ENCODE measurements at places on chromosomes 16 and 17.

GRCh38 chr16:2529061-2529931, 1.9 kb downstream of the CEMP1 start:
- peak; percentile 43 for DNase-seq

GRCh38 chr17:81867991-81868673, 3.0 kb downstream of the ARHGDIA start:
- DNase-seq, result no peak

DNA sequence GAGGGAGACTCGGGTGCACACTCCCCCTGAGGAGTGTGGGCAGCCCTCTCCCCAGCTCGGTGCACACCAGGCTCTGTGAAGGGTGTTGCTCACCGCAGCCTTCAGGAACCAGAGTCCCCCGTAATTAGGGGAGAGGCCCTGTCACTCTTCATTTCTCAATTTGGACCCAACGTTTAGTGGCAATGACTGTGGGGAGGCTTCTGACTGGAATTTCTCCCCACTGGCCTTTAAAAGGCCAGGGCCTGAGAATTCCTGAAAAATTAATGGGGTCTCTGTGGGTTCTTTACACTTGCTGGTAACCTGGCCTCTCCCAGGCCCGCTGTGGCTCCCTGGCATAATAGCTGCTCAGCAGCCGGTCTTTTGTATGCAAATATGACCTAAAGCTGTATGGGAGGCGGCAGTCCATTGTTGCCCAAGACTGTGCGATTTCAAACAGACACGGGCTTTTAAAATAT, 209.7 kb downstream of the MSI2 start:
- no peak for DNase-seq

GRCh38 chr17:512926-513325, 160.3 kb upstream of the RPH3AL start:
- DNase-seq, result no peak

DNA sequence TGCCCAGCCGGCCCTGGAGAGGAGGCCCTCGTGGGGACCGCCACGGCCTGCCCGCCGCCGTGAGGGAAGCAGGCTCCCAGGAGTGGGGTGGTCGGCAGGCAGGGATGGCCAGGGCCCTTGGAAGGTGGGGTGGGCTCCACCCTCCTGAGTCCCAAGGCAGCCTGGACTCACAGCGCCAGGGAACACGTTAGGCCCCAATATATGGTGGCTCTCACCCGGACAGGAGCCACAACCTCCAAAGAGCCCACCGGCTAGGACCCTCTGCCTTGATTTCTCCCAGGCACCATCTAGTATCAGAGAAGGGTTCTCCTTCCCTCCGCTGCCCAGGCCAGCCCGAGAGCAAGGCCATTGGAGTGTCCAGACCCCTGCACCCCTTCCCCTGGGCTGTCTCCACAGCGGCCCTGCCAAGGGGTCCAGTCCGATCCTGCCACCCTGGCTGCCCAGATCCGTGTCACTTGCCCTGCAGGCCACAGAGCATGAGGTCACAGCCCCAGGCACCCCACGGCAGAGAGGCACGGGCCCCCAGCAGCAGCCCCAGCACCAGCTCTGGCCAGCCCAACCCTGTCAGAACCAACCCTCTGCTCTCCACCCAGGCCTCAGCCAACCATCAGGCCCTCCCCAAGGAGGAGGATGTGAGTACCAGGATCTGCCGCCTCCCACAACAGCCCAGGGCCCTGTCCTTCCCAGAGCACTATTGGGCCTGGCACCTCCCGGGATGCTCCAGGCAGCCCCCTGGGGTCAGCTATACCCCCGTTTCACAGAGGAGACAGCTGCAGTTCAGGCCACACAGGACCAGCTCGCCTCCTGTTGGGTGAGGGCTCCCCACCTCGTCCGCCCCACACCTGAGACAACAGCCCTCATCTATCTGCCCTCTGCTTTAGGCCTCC, 1.1 kb upstream of the AXIN1 start:
- no peak for DNase-seq

DNA sequence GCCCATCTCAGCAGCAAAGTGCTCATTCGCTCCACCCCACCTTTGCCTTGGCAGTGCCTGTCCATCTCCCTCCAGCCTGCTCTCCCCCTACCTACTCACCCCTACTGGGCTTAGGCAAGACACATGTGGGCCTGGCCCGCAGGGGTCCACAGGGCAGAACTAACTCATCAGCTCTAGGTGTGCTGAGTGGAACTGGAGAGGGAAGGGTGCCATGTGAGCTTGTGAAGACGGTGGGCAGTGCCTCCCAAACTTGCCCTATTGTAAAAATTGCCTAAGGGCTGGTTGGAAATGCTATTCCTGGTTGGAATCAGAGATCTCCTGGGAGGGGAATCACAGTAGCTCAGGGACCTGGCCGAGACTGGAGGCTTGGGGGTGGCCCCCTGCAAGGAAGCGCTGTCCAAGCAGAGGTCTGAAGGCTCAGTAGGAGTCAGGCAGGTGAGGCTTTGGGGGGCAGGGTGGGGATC, 29.1 kb upstream of the TNS4 start:
- DNase-seq, result no peak

DNA sequence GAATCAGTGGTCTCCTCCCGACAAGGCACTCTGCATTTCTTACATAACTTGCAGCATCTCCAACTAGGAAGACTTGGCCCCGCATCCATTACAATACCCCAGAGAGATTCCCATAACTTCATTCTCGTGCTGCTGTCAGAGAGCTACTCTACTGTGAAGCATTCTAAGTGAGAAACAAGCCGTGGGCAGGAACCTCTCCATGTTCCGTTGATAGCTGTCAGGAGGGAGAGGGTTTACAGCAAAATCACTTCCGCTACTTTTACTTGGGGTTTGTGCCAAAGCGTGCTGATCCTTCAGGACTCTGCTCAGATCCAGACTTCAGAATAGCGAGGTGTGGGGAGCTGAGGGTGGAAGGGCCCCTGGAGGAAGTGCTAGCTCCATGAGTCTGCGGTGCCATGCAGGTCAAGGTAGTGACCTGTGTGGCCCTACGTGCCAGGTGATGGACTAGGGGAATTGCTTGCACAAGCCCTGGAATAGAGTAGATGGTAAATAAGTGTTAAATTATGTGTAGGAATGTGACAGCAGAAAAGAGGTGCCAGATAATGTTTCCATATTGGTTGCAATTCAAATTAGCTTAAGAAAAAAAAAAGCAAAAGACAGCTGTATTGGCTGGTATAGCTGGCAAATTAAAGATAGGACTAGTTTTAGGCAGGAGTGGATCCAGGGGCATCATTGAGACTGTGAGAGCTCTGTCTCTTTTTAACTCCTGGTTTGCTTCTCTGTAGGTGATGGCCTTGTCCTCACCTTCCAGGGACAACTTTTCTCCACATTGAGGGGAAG, 358.5 kb upstream of the ERCC4 start:
- no peak for DNase-seq

- peak; percentile 61 for DNase-seq
Measured at GRCh38 chr16:67170168-67170948, at the start of gene NOL3. Gene NOL3, plus strand, starts transcription at chr16:67170538.

GRCh38 chr17:42989141-42989540, 8.8 kb downstream of the RUNDC1 start:
- DNase-seq, result no peak

DNA sequence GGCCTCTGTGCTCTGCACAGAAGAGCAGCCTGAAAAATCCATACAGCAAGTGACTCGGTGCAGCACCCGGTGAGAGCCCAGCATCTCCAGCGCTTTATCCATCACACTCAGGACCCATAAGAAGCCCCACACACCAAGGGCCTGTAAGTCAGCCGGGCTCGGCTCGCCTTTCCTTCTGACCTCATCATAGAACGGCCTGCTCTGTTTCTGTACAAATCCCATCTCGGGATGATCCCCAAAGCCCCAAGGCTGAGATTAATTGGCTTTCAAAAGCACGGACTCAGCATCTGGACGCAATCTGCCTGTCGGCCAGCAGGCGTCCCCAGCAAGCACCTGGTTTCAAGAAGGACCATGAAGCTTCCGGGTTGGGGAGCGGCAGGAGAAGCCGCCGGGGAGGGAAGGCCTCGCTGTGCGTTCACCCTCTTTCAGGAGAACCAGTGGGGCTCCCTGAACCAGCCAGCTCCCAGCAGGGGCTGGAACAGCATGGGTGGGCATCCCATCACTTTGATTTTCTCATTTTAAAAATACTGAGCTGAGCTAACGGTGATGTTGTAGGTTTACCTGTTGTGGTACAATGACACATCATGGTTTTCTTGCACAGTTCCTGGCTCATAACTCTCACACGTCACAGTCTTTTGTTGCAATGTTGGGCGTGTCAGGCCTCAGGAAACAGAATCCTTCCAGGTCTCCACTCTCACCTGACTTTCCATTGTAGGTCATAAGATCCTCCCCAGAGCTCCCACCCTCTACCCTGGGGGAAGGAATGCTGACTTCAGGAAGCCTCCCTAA, 6.7 kb downstream of the CCDC57 start:
- DNase-seq, result peak; percentile 95
